Pons (tissue), 1 donor: ENCODE measurements at places on chromosomes 4 and X.

- DNase-seq = no peak
Observed at GRCh38 chr4:40446839-40447238, 111.7 kb downstream of the CHRNA9 start.

DNA sequence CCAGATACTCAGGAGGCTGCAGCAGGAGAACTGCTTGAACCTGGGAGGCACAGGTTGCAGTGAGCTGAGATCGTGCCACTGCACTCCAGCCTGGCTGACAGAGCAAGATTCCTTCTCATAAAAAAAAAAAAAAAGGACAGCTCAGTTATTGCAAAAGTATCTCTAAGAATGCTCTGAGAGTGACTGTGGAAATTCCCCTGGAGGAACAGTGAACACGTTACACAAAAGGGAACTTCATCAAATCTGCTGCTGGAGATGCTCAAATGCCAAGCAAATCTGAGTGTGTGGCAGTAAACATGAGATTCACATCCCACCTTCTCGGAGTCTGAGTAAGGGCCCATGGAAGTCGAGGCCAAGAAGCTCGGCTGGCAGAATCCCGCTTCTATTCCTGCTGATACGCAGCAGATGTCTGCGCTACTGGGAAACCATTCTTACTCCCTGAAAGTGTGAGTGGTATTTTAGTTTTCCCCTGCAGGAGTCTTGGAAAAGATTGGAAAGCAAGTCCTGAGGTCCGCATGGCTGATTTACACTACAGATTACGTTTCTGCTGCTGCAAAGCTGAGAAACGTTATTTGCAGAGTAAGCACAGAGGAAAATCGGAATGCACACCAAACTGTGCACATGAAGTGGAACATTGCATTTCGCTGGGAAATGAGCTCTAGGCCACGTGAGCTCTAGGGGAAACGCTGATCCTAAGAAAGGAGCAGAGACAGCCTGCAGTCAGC, 162.9 kb downstream of the NSUN7 start:
- DNase-seq = no peak

DNA sequence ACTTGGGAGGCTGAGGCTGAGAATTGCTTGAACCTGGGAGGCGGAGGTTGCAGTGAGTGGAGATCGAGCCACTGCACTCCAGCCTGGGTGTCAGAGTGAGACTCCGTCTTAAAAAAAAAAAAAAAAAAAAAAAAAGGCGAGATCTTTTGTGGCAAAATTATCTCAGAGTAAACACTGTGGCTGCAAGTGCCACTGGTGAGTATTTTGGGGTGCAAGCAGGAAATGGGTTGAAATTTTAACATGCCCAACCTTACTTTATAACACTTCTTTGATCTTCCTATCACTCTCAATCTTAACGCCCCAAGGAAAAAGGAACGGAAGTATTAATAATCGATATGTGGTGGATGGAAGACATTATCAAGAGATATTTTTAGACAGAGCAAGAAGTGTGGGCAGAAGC, 32.1 kb downstream of the SLC34A2 start:
- DNase-seq = no peak

- DNase-seq = no peak
Observed at GRCh38 chrX:16722481-16722880, 3.1 kb downstream of the SYAP1 start.

GRCh38 chrX:10939424-10939823, 171.7 kb upstream of the HCCS start:
- DNase-seq = no peak

DNA sequence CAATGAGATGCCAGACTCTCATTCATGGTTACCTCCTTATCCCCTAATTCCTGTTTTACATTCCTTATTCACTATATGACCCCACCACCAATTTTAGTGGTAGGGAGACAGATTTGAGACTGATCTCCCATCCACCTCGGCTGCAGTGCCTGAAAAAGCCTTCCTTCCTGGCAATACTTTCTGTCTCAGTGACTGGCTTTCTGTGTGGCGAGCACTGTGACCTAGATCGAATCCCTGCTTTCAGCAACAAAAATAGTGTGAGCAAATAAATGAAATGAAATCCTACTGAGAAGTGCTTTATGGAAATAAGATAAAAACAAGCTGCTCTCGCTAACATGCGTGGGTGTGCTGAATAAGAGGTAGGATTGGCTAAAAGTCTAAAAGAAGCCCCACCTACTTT, 165.3 kb downstream of the GPM6A start:
- no peak for DNase-seq

DNA sequence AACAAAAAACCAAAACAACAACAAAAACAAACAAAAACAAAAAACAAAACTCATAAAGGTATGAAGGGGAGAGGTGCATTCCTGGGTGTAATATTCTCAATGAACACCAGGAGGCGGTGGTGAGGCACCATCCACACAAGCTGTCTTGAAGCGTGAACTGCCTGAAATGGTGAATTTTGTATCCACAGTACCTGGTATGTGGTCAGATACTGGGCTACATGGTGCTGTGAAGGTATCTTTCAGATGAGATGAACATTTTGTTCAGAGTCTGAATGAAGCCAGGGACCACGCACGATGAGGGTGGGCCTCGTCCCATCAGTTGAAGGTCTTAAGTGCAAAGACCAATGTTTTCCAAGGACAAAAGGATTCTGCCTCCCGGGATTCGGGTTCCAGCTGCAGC, 58.5 kb downstream of the ASMT start:
- DNase-seq = no peak

GRCh38 chrX:18674417-18674787, 2.5 kb upstream of the RS1 start:
- DNase-seq = peak; percentile 4

- no peak for DNase-seq
Observed at GRCh38 chrX:20352935-20353336, 86.2 kb upstream of the RPS6KA3 start.

DNA sequence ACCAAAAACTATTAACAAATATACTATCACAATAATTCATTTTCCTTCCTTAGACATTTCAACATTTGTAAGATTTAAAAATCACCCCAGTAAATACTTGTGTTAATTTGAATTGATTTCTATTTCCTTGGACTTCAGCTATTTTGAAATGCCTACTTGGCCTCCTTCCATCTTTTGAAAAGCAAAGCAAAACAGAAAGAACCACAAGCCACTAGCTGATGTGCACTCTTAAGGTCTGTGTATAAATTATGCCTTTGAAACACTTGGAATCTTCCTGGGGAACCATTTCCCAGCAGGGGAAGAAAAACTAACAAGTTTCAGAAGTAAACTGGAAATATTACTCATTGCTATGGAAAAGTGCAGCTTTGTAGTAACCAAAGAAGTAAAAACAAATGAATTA, 139.8 kb downstream of the CLCN4 start:
- peak; percentile 0 for DNase-seq
